ENCODE measurements at places on chromosomes 3 and 15.

DNA sequence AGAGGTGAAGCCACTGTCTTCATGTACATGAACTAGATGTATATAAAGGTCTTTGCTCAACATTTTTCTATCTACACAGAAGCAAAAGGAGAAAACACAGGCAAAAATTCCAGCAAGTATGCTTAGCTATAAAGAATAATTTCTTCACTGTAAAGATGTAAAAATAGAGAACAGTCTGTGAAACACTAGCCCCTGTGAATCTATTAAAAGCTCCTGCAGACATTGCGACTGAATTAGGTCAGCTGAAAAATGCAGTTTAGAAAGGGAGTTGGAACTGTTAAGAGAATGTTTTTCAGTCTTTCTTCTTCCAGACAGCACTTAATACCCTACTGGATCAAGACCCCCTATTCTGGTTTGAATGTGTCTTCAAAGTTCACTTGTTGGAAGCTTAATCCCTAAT is 291.5 kb downstream of the KBTBD8 start:
- no peak for DNase-seq

DNA sequence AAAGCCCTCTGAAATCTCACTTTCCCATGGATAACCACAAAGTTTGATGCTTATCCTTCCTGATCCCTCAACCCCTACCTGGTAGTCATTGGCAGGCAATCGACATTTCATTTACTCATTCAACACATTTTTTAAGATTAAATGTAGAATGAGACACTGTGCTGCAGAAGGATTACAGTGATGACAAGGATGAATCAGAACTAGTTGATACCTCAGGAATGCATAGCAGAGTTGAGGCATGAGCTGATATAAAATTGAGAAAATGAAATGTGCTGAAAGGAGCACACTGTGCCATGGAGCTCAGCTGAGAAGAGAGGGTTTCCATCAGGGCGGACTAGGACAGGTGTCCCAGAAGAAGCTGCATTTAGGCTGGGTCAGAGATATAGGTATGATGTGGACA is 48.9 kb upstream of the ACTL6A start:
- DNase-seq: no peak

DNA sequence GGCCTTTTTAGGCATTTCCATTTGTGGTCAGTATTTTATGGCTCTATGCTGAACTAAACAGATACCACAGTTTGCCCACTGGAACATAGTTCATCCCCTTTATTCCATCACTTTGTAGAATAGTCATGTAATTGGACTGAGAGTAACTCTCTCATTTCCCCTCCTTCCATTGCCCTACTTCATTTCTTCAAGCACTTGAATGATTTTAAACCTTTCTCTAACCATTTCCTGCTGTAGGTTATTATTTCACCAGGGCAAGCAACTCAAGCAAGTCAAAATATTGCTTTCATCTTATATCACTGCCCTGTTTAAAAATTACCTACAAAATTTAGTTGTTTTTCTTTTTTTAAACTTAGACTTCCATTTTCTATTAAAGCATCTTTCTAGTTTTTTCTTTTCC is 177.0 kb downstream of the RAP2B start:
- DNase-seq: no peak

- DNase-seq: no peak
Measured at GRCh38 chr3:163273694-163274093, 1777.1 kb downstream of the OTOL1 start.

DNA sequence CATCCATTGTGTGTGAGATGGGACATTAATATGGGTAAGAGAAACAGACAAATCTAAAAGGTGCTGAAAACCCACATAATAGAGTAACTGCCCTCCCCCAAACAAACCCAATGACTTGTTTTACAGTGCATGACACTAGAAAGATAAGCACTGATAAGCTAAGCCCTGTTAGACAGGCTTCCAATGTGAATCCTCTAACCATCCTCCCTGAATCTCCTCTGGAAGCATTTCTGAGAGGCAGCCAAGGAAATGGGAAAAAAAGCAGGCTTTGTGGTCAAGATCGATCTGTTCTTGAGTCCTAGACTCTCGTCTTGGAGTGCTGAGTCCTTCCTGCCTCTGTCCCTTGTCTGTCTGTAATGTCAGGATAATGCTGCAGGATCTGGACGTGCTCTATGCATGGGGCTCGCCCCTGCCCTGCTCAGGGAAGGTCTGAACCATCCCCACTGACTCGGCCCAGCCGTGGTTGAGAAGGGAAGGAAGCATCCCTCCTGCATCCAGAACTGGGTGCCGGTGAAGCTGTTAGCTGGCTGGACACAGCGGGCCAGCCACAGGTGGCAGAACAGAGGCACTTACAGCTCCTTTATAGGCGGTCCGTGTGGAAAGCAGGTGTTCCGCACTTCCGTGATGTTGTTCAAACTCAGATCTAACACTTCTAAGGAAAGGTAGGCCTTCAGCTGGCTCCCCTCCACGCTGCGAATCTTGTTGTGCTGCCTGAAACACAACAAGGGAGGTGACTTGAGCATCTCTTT is 84.1 kb downstream of the LRIG1 start:
- DNase-seq: no peak

- no peak for DNase-seq
Measured at GRCh38 chr15:99057020-99057419, 47.9 kb upstream of the SYNM start.

DNA sequence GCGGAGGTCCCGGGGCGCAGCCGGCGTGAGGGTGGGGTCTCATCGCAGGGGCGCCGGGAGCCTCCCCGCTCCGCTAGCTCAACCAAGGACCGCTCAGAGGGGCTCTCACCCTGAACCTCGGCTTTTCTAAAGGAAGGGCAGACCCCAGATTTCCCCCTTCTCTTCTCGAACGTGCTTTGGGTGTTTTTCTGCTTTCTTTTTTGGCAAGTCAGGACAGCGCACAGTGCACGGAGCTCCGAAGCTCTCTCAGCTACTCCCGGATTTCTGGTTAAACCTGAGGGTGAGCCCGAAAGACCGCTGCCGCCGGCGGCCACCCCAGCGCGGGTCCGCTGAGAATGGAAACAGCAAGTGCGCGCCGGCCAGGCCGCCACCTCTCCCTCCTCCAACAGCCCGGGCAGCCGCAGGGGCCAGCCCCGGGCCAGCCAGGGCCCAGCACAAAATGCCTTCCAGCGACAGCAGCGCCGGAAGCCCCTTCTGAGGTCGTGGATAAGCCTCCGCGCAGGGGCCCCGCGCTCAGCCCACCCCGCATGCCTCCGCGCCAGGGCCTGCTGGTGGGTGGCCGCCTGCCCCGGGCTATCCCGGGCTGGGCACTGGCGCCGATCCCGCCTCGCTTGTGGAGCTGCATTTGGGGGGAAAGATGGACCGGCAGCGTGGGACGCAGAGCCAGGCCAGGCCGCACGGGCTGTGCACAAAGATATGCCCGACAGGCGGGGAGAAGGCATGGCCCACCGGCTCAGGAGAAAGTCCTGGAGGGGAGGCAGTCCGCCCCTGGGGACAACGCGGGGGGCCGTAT is 8.2 kb upstream of the OCA2 start:
- no peak for DNase-seq

DNA sequence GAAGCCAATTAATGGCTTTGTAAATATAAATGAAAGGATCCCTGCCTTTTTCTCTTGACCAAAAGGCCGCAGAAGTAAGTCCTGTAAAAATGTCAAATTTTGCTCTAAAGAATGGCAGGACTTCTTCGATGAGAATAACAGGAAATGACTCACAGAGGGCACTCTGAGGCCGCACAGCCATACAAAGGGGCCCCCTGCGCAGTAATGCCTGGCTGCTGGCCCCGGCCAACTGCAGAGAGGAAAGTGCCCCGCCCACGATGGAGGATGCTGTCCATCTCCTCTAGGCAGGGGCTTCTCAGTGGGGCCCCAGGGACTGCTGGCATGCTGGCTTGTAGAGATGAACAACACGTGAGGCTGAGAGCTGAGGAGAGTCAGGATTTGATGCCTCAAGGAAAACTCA is 18.1 kb upstream of the SCN10A start:
- no peak for DNase-seq

DNA sequence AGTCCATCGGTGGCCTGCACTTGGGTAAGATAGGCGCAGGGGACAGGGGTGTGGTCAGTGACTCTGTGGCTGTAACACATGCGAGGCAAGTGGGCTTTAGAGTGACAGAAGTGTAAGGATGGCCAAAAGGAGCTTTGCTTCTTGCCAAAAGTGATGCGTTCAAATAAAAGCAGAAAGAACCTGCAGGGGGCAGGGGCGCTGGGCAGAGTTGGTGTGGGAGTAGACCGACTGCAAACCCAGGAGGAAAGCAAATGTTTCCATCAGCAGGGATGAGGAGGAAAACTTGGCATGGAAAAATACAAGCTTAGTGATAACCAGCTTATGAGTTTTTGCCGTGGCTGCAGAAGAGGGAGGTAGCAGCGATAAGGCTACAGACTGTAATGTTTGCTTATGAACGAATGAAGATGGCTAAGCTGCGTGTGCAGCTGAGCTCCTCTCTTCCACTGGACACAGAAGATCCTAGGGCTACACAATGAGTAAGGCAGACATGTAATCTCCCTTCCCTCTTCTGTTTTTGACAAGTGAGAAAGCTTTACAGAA is 149.4 kb downstream of the WNT5A start:
- DNase-seq: no peak

GRCh38 chr15:73156431-73157191 is 104.3 kb downstream of the NEO1 start:
- no peak for DNase-seq

- DNase-seq: no peak
Measured at GRCh38 chr3:57948080-57948671, 60.0 kb upstream of the FLNB start.

DNA sequence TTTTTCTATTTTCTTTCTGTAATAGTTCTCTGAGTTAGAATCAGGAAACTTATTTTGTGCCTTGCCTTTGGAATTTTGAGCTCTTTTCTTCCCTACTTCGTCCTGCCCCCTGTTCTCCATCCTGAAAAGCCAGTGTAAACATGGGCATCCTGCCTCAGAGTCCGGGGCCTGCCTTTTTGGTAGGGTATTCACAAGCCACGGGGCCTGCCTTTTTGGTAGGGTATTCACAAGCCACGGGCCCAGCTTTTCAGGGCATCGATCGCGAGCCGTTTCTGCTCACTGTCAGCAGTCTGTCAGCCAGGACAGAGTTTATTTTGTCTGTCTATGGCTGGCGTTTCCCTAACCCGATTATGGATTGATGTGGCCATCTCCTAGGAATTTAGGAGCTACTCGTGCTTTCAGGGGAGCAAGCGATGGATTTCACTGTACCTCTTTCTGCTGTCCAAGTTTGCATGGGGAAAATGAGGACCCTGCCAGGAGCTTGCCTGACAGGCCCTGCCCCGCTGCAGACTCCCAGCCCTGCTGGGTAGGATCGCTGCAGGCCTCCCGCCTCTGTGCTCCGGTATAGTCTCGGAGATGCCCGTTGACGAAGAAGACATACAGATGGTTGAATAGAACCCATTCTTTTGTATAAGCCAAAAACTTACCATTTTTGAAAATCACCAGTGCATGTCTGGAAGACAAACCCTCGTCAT is 12.8 kb downstream of the SYNM start:
- DNase-seq: no peak

DNA sequence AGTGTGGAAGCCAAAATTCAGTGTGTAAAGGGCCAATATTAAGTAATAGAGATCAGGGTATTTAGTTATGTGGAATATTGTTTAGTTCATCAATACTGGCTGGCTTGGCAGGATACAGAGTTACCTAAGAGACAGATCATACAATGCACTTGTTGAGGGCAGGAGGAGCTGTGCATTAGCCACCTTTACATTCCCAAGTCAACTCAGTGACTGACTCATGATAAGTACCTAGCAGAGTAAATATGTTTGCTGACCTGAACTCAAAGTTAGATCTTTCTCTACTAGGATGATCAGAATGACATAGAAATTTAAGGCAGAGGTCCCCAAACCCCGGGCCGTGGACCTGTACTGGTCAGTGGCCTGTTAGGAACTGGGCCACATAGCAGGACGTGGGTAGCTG is 3.5 kb upstream of the ABHD17C start:
- DNase-seq: no peak

Data from DMS79 (cell line).